ENCODE measurements at places on chromosomes 3 and 15. TPM values are rescaled to one million over a fixed set of nuclear protein-coding genes. Genes with fewer than 3 reads are reported as not detected.

TADA3 gene
- total RNA-seq = 37.6 TPM

CCDC9B gene
- 26.4 TPM for total RNA-seq

ATP10A gene
- 2.0 TPM for total RNA-seq

PPARG gene
- total RNA-seq = 44.2 TPM

DISP2 gene
- under 0.01 TPM for total RNA-seq

DPH3 gene
- 4.9 TPM for total RNA-seq

GSK3B gene
- total RNA-seq = 15.0 TPM

ARGFX gene
- not detected for total RNA-seq

AMOTL2 gene
- 71.5 TPM for total RNA-seq

CCDC39 gene
- total RNA-seq = 0.66 TPM

GATM gene
- 1,064 TPM for total RNA-seq

B3GALNT1 gene
- total RNA-seq = 4.6 TPM

ZDHHC19 gene
- not detected for total RNA-seq

BTLA gene
- total RNA-seq = not detected

Measured in body of pancreas (tissue), 4 donors.